ENCODE measurements at places on chromosomes 4 and X. TPM values are rescaled to one million over a fixed set of nuclear protein-coding genes. Genes with fewer than 3 reads are reported as not detected.

ZFP42 gene
- not detected for total RNA-seq

GRCh38 chrX:46837558-46838485 lies 979 bp downstream of the RP2 start:
- DNase-seq, result no peak

DNA sequence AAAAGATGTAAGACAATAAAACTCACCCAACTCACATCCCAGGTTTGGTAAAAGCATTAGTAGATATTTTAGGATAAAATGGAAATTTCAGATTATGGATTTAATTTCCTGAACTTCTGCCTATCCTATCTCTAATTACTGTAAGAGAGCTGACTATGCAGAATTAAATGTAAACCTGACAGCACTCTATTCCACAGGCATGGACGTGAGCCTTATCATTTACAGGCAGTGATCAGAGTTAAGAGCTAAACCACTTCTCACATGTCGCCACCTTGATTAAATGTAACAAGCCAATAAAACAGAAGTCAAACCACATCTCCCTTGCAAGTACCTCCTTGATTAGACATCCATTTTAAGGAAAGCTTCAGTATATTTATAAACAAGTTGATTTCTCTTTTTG lies 97.5 kb upstream of the CBR4 start:
- DNase-seq, result no peak

DNA sequence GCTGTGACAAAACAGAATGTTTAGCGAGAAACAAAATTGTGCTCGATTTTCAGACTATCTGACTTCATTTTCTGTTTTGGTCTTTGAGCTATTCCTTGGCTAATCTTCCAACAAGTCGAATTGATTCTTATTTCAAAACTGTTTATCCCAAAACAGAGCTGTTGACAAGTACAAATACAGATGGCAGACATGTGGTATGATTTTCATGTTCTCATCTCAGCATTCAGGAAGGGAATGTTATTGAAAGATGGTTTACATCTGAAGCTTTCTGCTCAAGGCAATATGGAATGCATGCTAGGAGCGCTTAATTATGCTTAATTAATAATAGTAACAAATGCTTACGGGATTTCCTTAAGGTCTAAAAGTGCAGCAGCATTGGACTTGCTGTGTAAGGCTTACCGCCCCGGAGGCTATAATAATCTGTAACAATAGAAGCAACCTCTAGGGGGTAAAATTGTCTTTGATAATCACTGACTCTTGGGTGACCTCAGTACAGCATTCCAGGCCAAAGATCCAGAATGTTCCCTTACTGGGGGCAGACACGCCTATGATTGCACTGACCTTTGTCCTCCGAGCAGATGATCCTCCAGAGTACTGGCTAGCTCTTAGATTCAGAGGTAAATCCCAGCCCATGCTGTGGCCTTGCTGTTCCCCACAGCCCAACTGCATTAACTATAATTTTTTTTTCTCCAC lies 16.4 kb downstream of the LSM6 start:
- DNase-seq, result no peak

DNA sequence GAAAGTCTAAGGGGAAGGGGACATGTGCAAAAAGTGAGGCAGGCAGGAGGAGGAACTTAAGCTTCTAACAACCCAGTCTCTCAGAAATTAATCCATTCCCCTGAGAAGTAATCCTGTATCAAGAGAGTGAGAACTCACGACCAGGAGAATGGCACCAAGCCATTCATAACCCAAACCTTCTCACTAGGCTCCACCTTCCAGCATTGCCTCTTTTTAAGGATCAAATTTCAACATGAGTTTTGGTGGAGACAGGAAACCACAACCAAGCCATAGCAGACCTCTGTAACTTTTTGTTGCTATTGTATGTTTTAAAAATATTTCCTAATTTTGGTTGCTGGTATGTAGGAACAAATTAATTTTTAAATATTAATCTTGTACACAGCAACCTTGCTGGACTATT lies 32.8 kb downstream of the PASD1 start:
- no peak for DNase-seq

GPM6B gene
- 2.3 TPM for total RNA-seq

Data from mesenteric fat pad (tissue), 1 donor.